Right lobe of liver (tissue), 6 donors: ENCODE measurements at places on chromosomes 5 and 9. TPM values are rescaled to one million over a fixed set of nuclear protein-coding genes. Genes with fewer than 3 reads are reported as not detected.

DNA sequence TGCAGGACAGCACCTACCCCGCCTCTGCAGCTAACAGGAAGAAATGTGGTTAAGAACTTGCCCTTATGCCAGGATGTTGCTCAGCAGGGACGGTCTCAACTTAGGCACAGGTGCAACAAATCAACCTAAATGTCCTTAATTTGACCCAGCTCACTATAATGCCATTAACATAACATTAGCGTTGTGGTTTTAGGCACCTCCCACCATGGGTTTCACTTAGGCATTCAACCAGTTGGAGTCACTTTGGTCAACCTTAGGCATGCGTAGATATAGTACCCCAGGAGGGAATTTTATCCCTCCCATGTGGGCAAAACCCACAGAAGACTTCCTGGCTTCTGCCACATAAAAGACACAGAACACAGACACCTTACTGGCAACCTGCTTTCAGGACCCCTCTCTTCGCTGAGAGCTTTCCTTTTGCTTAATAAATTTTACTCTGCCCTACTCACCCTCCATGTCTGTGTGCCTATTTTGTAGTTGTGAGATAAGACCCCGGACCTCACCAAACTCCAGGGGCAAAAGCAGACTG, 8.7 kb upstream of the ERAP1 start:
- DNase-seq, result no peak

The FBXW11 gene
- 27.5 TPM for total RNA-seq

DNA sequence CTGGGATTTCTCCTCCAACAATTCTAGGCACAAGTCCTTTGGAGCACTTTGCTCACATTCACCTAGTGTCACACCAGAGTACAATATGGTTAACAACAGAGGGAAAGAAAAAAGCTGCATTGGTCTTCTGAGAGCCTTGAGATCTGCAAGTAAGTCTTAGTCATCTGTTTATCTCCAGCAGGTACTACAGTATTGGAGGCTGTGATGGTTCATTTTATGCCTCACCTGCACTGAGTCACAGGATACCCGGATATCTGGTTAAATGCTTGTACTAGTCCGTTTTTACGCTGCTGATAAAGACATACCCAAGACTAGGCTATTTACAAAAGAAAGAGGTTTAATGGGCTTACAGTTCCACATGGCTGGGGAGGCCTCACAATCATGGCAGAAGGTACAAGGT, 525.0 kb downstream of the NR2F1-AS1 start:
- no peak for DNase-seq

The PLAC8L1 gene
- not detected for total RNA-seq

The PDCD1LG2 gene
- 0.49 TPM for total RNA-seq

The PCDHGB3 gene
- 1.8 TPM for total RNA-seq

GRCh38 chr5:129857116-129857515, 47.1 kb upstream of the CHSY3 start:
- DNase-seq, result no peak

- peak; percentile 95 for DNase-seq
Observed at GRCh38 chr5:142324871-142325724, at the start of gene SPRY4. TSS of gene SPRY4 (minus strand) at chr5:142325021. CDS start at chr5:142315108, 9,913 bp downstream.

The ZNF354C gene
- 1.2 TPM for total RNA-seq

DNA sequence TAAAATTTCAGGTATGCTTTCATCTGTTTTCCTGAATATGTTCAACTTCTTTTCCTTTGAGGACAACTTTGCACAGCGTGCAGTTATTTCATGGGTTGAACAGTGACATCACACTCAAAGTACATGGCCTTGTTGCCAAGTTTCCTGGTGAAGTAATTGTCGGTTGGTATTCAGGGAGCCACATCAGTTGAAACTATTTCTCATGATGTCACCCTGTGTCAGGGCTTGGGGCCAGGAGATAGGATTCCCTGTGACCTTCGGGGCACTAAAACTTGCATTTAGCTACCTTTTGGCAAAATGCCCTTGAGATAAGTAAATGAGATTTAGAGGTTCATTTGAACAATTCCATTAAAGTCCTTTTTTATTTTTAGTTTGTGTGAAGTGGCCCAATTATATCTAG, 383.9 kb downstream of the SH3GL2 start:
- DNase-seq, result peak; percentile 22

- peak; percentile 35 for DNase-seq
Observed at GRCh38 chr5:13987843-13988464, 43.5 kb upstream of the DNAH5 start.

DNA sequence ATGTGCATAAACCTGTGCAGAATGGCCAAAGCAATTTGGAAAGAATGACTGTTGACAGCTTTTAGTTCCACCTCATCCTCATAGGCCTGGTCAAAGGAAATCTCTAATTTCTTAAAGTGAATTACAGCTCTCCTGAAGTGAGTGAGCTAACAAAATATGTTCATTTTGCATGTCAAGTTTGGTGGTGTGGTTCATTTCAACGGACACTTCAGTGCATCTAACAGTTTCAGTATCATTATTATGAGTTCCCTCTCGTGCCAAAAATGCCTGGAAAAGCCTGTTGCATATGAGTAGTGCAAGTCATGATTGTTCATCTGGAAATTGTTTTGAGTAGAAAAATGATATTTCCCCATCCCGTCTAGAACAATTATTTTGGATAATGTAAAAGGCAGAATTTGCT, 53.2 kb upstream of the HMHB1 start:
- DNase-seq, result no peak

GRCh38 chr5:116154252-116154651, 69.4 kb downstream of the COMMD10 start:
- no peak for DNase-seq

The ARHGAP26 gene
- total RNA-seq, result 6.7 TPM

DNA sequence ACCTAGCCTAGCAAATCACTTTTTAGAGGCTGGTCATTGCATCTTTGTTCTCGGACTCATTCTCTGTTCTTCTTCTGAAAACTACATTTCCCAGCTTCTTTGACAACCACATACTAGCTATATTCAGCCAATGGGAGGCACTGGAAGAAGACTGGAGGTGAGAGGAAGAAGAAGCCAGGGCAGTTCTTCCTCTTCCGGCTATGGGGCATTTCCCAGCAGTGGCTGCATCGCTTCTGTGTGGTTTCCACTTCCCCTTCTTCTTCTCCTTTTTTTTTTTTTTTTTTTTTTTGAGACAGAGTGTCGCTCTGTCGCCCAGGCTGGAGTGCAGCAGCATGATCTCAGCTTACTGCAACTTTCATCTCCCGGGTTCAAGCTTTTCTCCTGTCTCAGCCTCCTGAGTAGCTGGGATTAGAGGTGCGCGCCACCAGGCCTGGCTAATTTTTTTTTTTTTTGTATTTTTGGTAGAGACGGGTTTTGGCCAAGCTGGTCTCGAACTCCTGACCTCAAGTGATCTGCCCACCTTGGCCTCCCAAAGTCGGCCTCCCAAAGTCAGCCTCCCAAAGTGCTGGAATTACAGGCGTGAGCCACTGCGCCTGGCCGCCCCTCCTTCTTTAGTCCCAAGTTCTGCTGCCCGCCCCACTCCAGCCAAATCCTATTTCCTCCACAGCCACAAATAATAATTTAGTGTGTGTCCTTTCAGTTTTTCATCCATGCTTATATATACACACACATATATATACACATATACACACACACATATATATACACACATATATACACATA, 6.9 kb upstream of the UBAP1 start:
- no peak for DNase-seq

DNA sequence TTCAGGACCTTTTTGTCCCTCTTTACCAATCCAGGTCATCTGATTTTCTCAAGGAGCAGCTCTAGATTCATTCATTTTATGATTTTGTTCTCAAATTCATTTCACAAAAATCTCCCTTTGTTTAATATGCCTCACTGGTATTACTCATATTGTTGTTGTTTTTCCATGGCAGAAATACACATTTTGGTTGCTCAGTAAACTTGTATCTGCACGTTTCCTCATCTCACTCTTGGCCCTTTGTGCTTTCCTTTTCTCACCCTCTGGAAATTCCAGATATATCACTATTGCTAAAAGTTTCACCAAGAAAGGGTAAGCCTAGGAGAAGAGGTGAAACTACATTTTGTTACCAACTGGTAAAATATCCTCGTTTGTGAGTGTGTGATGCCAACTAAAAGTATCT, 14.8 kb downstream of the ASPN start:
- no peak for DNase-seq

The KIF27 gene
- 1.7 TPM for total RNA-seq
